ENCODE measurements at places on chromosomes 11 and 22.

- DNase-seq = no peak
Measured at GRCh38 chr11:64963072-64963631, 8.8 kb downstream of the MAJIN start.

GRCh38 chr11:90774727-90775566, 552.1 kb upstream of the CHORDC1 start:
- no peak for DNase-seq

- no peak for DNase-seq
Measured at GRCh38 chr22:48943567-48944432, 883.9 kb downstream of the BRD1 start.

GRCh38 chr22:33114565-33114964, 56.4 kb upstream of the SYN3 start:
- no peak for DNase-seq

GRCh38 chr22:35967046-35967397, 61.6 kb downstream of the RBFOX2 start:
- no peak for DNase-seq

- DNase-seq = no peak
Measured at GRCh38 chr11:112477581-112478317, 217.1 kb upstream of the PLET1 start.

GRCh38 chr22:50545522-50546325, at the start of gene KLHDC7B:
TSS of gene KLHDC7B (plus strand) at chr22:50545899. CDS start at chr22:50546244, 345 bp downstream.
- no peak for DNase-seq

- no peak for DNase-seq
Measured at GRCh38 chr22:35531676-35532075, 9.0 kb upstream of the RASD2 start.

DNA sequence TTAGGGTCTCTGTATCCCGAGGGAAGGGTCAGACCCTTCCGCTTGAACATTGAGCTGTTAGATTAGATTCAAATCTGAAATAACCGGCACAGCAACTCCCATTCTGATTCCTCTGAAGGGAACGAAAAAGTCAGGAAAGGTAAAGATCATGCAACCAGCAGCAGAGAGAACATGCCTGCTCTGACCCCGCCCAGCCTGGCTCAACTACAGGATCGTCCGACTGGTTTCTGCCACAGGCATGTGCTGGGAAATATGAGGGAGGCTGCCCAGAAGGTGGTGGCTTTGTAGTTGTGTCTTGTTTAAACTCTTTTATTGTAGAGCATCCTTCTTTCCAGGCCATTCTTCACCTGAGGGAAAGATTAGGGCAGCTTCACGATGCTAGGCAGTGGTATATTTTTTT, 5.0 kb upstream of the MTNR1B start:
- peak; percentile 51 for DNase-seq

DNA sequence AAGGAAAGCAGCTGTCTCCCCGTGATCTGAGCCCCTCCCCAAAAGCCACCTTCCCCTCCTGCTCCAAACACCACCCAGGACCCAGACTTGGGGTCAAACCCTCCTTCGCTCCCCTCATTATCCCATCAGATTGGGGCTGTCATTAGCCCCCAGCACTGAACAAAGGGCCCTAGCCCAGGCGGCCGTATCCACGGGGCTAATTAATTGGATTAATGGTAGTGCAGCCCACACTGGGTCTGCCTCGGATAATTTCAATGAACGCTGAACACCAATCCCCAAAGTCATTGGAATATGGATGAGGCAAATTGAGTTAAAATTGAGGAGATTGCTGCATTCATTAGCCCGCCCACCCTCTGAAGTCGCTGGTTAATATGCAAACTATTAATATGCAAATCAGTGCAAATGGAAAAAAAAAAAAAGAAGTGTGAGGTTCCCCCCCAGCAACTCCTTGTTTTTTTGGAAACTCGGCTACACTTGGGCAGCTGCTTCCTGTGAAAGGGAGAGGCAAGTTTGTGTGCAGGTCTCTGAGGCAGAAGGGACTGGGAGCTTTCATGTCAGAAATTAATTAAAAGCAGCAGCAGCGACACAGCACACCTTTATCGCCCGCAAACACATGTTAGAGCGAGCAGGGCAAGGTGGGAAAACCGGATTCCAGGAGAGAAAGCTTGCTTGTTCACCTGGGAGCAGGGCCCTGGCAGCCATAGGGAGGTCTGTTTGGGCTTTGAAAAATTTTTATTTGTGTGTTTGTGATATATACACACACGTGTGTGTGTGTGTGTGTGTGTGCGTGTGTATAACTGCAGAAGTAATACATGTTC, 517.8 kb downstream of the MIAT start:
- DNase-seq = no peak

GRCh38 chr22:50125029-50125428, 35.2 kb downstream of the MOV10L1 start:
- no peak for DNase-seq

- DNase-seq = no peak
Measured at GRCh38 chr11:120597250-120598215, 86.0 kb downstream of the GRIK4 start.

DNA sequence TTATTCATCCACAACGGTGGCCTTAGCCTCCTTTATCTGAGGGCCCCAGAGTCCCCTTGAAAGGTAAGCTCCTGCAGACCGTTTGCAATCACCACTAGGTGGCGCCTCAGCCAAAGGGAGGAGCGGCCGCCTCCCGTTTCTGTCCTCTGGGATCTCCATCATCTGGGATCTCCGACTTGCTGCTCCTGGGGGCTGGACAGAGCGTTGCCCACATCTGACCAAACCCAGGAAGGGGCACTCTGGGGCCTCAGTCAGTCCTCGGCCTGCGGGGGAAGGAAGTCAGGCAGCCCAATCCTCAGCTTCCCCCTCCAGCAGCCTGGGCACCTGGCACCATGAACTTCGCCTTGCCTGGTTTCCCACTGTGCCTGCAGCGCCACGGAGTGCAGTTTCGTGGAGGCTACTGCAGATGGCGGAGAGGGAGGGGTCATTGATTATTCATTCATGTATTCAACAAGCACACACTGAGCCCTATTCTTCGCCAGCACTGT, 23.5 kb downstream of the TP53I11 start:
- DNase-seq = no peak

DNA sequence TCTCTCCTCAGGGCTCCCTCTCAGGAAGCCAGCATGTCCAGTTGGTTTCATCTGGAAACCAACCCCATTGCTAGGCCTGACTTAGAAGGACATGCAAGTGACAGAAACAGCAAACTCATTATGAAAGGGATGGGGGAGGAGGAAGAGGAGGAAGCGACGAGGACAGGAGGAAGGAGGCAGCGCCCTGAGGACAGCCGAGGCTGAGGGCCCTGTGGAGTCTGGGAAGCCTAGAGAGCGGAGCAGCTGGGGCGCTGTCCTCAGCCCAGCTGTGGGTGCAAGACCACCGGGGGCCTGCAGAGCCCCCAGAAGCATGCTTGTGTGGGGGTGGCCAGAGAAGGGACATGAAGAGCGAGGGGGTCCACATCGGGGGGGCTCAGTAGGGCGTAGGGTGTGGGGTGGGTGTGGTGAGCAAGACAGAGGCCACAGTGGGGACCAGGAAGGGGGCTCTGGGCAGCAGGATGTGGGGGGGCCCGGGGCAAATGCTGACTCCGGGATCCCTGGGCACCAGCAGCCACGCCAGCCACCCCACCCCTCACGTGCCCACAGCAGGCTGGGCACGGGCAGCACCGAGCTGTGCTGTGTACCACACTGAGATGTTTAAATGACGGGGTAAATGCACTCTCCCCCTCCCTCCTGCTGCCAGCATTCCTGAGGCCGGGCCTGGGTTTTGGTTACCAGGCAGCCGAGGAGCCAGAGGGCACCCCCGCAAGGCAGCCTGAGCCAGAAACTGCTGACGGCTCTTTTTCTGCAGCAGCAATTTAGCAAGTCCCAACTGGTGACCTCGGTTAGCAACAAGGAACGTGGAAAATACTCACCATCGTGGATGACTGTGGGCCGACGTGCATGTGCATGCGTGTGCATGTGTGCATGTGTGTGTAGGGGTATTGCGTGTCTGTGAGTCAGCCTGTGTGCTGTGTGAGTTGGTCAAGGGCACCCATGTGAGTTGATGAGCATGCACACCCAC, 82.7 kb upstream of the LINC01488 start:
- no peak for DNase-seq

GRCh38 chr11:32079553-32079952, 11.3 kb upstream of the RCN1 start:
- DNase-seq = no peak

DNA sequence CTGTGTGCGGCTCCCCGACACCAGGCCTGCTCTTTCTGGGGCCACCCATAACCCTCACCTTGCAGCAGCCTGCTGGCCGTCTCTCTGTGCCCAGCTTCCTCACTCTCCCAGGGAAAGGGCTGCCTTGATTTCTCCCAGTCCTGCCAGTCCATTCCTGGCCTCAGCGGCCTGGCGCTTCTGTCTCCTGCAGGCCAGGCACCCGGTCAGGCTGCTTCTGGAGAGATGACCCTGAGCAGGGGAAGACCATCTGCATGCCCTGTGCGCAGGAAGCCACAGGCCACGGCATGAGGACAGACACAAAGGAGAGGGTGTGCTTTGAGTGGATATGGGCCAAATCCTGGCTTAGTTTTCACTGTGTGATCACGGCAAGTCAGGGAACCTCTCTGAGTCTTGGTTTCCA, 86.2 kb downstream of the TSPAN18 start:
- DNase-seq = no peak

GRCh38 chr11:2376751-2377451, at the start of gene CD81:
TSS of gene CD81 (plus strand) at chr11:2377310. CDS start at chr11:2377550, 240 bp downstream.
- no peak for DNase-seq

DNA sequence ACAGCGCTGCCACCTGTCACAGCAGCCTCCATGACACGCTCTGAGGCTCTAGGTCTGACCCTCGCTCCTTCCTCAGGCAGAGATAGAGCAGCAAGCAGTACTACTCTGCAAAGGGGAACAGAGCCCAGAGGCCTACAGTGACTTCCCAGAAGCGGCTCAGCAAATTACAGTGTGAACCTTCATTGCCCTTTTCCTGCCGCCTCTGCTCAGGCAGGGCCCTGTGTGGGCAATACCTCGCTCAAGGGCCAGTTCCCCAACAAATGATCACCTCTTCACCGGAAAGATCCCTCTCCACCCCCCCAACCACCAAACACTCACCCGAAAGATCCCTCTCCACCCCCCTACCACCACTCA, 12.3 kb downstream of the KIAA0930 start:
- DNase-seq = no peak

DNA sequence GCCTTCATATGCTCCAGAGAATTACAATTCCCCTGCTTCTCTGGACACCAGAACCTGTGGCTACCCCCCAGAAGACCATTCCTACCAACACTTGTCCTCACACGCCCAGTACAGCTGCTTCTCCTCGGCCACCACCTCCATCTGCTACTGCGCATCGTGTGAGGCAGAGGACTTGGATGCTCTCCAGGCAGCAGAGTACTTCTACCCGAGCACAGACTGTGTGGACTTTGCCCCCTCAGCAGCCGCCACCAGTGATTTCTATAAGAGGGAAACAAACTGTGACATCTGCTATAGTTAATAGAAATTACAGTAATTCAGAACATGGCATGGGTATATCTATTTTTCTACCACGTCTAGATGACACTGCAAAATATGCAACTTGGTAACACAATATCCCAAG, 9.8 kb downstream of the POU2AF3 start:
- DNase-seq = no peak

- DNase-seq = no peak
Measured at GRCh38 chr11:63877658-63878241, 38.8 kb downstream of the MARK2 start.

DNA sequence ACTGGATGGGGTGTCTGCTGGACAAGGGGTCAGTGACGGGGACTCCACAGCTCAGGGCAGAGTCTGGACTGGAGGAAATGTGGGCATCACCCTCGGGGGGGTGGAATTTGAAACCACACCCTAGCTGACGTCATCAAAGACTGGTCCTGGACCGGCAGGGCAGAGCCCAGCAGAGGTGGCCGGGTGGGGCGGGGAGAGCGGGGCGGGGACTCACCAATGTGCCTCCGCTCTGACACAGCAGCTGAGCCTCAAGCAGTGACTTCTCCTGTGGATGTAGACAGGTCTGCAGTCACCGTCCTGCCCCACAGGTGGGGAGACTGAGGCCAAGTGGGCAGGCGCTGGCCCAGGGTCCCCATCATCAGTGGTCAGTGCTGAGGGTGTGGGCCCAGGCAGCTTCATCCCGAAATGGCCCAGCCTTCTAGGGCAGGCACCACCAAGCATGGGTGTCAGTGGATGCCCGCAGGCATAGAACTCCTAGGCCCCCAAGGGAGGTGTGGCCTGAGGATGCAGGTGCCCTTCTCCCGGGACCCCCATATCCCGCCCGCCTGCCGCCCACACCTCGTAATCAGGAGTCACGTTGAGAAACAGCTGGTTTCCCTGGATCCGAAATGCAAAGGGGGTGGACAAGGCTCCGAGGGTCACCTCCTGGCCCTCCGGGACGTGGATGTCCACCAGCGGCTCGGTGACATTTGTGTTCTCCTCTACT, 603 bp downstream of the CDHR5 start:
- DNase-seq = no peak

GRCh38 chr22:31346255-31346732, at the start of gene PATZ1:
TSS of gene PATZ1 (minus strand) at chr22:31346346. CDS start at chr22:31345602, 744 bp downstream.
- DNase-seq = no peak

DNA sequence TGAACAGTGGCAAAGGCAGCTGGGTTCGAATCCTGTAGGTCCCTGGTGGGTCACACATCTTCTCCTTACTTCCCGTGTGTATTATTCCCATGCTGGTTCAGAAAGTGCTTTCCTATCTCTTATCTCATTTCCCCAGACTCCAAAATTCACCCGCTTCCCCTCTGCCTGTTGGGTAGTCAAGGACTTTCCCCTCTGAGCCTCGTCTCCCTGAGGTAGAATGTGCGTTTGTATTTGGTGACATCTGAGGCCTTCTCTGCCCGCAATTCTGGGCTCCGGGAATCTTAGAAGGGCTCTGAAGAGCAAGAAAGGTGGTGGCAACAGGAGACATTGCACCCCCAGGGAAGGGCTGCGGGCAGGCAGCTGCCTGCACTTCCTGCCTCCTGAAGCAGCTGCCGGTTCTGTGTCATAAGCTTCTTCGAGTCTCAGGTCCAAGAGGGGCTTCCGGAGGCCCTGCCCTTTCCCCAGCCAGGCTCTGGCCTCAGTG, 5.9 kb downstream of the LRRC32 start:
- DNase-seq = no peak

GRCh38 chr11:91922846-91923245, 301.8 kb upstream of the FAT3 start:
- DNase-seq = no peak

DNA sequence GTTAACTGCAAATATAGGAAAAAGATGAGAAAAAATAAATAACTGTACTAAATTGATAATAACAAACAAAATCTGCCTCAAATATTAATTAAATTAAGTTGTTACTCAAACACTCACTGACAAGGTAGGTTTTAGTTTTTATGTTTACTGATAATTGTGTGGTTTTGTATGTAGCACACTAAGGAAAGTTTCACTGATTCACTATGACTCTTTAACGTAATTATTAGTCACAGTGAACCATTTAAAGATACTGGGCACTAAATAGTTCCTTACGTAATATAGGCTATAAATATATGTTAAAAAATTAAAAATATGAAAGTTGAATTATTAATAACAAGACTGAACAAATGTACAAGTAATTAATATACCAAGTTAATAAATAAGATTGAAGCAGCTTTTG, 2330.0 kb upstream of the RAG2 start:
- no peak for DNase-seq
